ENCODE measurements at places on chromosomes 6 and 20.

- DNase-seq, result no peak
These were observed 38.7 kb upstream of the RIPOR2 start for GRCh38 chr6:24974182-24975171.

DNA sequence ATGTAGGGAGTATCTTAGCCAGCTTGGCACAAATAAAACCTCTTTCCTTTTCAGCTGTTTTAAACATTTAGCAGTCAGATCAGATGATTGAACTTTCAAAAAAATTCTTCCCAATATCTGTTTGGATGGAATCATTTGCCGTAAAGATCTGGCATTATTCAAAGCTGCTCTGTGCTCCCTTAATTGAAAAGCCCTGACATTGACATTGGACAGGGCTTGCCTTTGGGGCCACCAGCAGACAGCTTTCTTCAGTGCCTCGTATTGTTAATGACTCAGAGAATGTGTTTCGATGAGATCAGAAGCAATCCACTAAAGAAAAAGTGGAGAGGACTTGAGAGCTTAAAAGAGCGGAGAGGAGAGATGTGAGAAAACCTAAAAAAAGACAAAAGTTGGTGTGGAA lies 343.5 kb downstream of the NRN1 start:
- DNase-seq, result no peak

DNA sequence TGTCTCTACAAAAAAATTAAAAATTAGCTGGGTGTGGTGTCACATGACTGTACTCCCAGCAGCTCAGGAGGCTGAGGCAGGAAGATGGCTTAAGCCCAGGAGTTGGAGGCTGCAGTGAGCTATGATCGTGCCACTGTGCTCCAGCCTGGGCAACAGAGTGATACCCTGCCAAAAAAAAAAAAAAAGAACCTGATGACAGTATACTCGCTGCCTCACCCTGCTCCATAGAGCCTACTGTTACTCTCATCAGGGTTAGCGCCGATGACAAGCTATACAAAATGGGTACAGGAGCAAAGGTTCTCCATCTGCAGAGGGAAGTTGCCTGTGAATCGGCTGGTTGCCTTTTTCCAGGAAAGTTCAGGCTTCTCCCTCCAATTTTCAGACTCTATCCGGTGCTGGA lies 53.4 kb downstream of the GMPR start:
- DNase-seq, result no peak

DNA sequence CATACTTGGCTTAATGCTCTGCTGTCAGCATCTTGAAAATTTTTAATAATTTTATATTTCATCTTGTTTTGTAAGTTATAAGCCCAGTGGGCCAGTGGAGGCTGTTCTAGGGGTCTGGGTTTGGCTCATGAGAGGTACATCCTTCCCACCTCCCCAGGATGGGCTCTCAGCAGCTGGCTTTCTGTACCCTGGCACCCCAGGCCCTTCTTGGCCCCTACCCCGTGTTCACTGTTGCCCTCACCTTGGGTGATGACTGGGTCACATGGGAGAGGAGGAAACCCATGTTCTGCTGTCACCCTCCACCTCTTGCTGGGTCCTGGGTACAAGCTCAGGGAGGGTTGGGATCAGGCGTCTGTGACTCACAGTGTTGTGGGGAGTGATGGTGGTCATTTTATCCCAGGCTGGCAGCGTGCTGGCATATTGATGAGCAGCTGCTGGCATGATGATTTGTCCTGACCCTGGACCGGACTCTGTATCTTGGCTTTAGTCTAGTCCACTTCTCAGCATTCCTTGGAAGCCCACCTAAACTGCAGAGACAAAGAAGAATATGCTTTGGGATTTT lies 34.6 kb downstream of the SLC16A10 start:
- DNase-seq, result no peak

DNA sequence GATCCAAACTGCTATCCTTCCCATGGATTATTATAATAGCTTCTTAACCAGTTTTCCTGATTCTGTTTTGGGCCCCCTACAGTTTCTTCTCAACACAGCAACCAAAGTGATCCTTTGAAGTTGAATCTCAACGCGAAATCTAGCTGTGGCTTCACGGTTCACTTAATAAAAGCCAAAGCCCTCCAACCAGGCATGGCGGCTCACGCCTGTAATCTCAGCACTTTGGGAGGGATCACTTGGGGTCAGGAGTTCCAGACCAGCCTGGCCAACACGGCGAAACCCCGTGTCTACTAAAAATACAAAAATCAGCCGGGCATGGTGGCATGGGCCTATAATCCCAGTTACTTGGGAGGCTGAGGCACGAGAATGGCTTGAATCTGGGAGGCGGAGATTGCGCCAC lies 3.3 kb downstream of the RMND1 start:
- no peak for DNase-seq

- DNase-seq, result no peak
These were observed 238.4 kb downstream of the LY86 start for GRCh38 chr6:6826961-6827360.

DNA sequence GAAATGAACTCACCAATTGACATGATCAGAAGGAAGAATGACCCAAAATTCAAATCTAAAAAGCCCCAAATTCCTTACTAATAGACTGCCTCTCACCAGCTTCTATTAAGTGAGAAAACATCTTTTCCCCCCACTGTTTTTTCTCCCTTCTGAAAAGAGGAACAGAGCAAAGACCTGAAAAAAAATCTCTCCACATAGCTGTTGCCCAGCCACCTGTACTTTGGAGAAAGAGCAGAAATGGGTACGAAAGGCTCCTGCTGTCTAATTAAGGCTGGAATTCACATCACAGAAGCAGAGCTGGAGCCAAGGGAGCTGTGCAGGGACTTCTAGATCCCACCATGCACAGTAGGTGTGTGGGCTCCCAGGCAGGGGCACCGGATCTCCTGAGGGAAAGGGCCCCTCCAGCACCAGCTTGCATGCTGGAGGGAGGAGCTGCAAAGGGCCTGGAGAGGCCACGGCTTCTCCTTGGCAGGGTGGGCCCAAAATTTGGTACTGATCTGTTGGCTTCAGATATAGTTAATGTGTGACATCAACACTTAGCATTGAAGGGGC lies 73.2 kb upstream of the DUSP22 start:
- no peak for DNase-seq
